ENCODE measurements at places on chromosomes 3 and 15. TPM values are rescaled to one million over a fixed set of nuclear protein-coding genes. Genes with fewer than 3 reads are reported as not detected.

Gene ADAMTS17
- total RNA-seq = 1.6 TPM

Gene CSPG4
- total RNA-seq = 17.5 TPM

Gene CD86
- not detected for total RNA-seq

Gene MFSD1
- 50.7 TPM for total RNA-seq

Gene GOLGA8G
- total RNA-seq = not detected

Gene MYLK
- total RNA-seq = 29.7 TPM

Gene APEH
- 131 TPM for total RNA-seq

Gene SI
- total RNA-seq = not detected

Gene RAMAC
- 32.0 TPM for total RNA-seq

Gene XRN1
- 29.9 TPM for total RNA-seq

Gene ZNF501
- 0.15 TPM for total RNA-seq

Gene TRIM71
- 0.18 TPM for total RNA-seq

Gene PSTPIP1
- total RNA-seq = 0.46 TPM

Gene NR2E3
- total RNA-seq = 0.98 TPM

Gene ADAMTS7
- total RNA-seq = 1.0 TPM

Gene TMEM44
- total RNA-seq = 70.1 TPM

Gene REC114
- total RNA-seq = not detected

Gene THBS1
- 61.9 TPM for total RNA-seq

Gene CTXND1
- not detected for total RNA-seq

Gene TBC1D21
- total RNA-seq = not detected

Gene FAM227B
- 1.2 TPM for total RNA-seq

Gene ZBED2
- 0.10 TPM for total RNA-seq

Gene TIPIN
- total RNA-seq = 19.7 TPM

Gene PPP1R14D
- total RNA-seq = 0.64 TPM

Gene SSUH2
- total RNA-seq = not detected

Gene TNNC1
- 5.2 TPM for total RNA-seq

Gene COL8A1
- 0.13 TPM for total RNA-seq

Gene GOLGA6D
- total RNA-seq = not detected

Gene CELSR3
- 7.7 TPM for total RNA-seq

Gene TARS3
- 12.4 TPM for total RNA-seq

Gene CD47
- 89.7 TPM for total RNA-seq

Gene CFAP100
- total RNA-seq = not detected

Gene STARD5
- total RNA-seq = 2.9 TPM

Gene MAP2K1
- total RNA-seq = 67.9 TPM

All from Panc1 (cell line).